Osteocyte (in vitro differentiated cells): ENCODE measurements at places on chromosomes 11 and 22. TPM values are rescaled to one million over a fixed set of nuclear protein-coding genes. Genes with fewer than 3 reads are reported as not detected.

Gene LRRC10B
- total RNA-seq, result not detected in 2 replicates

Gene SLC36A4
- 23.3 and 25.3 TPM in 2 replicates for total RNA-seq

Gene MEI1
- not detected in 2 replicates for total RNA-seq

Gene OR8D4
- not detected in 2 replicates for total RNA-seq

Gene ANO3
- not detected in 2 replicates for total RNA-seq

Gene SERPIND1
- not detected in 2 replicates for total RNA-seq

Gene OR2D3
- total RNA-seq, result not detected in 2 replicates

Gene FOLH1
- total RNA-seq, result not detected in 2 replicates

Gene CEP57
- 31.3 and 37.0 TPM in 2 replicates for total RNA-seq

Gene MMP10
- not detected in 2 replicates for total RNA-seq

Gene TRIM48
- not detected in 2 replicates for total RNA-seq

Gene HBG2
- not detected in 2 replicates for total RNA-seq

Gene TYMP
- total RNA-seq, result 9.0 and 10.8 TPM in 2 replicates

Gene PRSS23
- 545 and 556 TPM in 2 replicates for total RNA-seq

Gene FGF19
- 0.13 TPM in 1 of 2 replicates, not detected in the other for total RNA-seq

Gene UBASH3B
- 40.9 and 43.5 TPM in 2 replicates for total RNA-seq

Gene SPI1
- total RNA-seq, result not detected in 2 replicates

Gene FAM227A
- total RNA-seq, result 2.7 and 3.5 TPM in 2 replicates

Gene RIC3
- not detected in 2 replicates for total RNA-seq

Gene APOBEC3A
- not detected in 2 replicates for total RNA-seq

Gene OSBP2
- total RNA-seq, result 3.8 and 4.2 TPM in 2 replicates

Gene KDM4F
- not detected in 2 replicates for total RNA-seq

Gene SAA2
- total RNA-seq, result not detected in 2 replicates

Gene OR5P2
- not detected in 2 replicates for total RNA-seq

Gene DEFB131B
- not detected in 2 replicates for total RNA-seq

Gene DSCAML1
- total RNA-seq, result not detected in 2 replicates

Gene OR6A2
- 0.08 TPM in 1 of 2 replicates, not detected in the other for total RNA-seq

Gene SLC22A9
- total RNA-seq, result not detected in 2 replicates

Gene SEC14L6
- 0.54 and 0.78 TPM in 2 replicates for total RNA-seq

Gene KRTAP5-2
- not detected in 2 replicates for total RNA-seq

Gene BID
- 8.4 and 11.6 TPM in 2 replicates for total RNA-seq

Gene C11orf97
- total RNA-seq, result not detected in 2 replicates

Gene FOLR2
- not detected in 2 replicates for total RNA-seq

Gene ENTHD1
- total RNA-seq, result not detected in 2 replicates

Gene HSPB2
- 0.34 TPM in 1 of 2 replicates, not detected in the other for total RNA-seq

Gene B4GALNT4
- 61.0 and 63.3 TPM in 2 replicates for total RNA-seq

Gene LRP4
- 49.3 and 54.1 TPM in 2 replicates for total RNA-seq

Gene INS
- total RNA-seq, result not detected in 2 replicates

Gene KRTAP5-11
- not detected in 2 replicates for total RNA-seq

Gene ZP1
- total RNA-seq, result not detected in 2 replicates
